Epithelial cell of alveolus of lung (primary cell): ENCODE measurements at places on chromosomes 7 and 10. TPM values are rescaled to one million over a fixed set of nuclear protein-coding genes. Genes with fewer than 3 reads are reported as not detected.

The PLAC9 gene
- total RNA-seq = 13.4 and 14.5 TPM in 2 replicates

The NSUN6 gene
- 4.5 and 5.0 TPM in 2 replicates for total RNA-seq

The GCK gene
- 0.56 and 1.2 TPM in 2 replicates for total RNA-seq

The HACD1 gene
- total RNA-seq = 7.8 and 13.6 TPM in 2 replicates

The ST8SIA6 gene
- under 0.01 and 0.88 TPM in 2 replicates for total RNA-seq

The MPP7 gene
- total RNA-seq = 1.3 TPM in 1 of 2 replicates, not detected in the other
